ENCODE measurements at places on chromosomes 6 and 20. TPM values are rescaled to one million over a fixed set of nuclear protein-coding genes. Genes with fewer than 3 reads are reported as not detected.

DNA sequence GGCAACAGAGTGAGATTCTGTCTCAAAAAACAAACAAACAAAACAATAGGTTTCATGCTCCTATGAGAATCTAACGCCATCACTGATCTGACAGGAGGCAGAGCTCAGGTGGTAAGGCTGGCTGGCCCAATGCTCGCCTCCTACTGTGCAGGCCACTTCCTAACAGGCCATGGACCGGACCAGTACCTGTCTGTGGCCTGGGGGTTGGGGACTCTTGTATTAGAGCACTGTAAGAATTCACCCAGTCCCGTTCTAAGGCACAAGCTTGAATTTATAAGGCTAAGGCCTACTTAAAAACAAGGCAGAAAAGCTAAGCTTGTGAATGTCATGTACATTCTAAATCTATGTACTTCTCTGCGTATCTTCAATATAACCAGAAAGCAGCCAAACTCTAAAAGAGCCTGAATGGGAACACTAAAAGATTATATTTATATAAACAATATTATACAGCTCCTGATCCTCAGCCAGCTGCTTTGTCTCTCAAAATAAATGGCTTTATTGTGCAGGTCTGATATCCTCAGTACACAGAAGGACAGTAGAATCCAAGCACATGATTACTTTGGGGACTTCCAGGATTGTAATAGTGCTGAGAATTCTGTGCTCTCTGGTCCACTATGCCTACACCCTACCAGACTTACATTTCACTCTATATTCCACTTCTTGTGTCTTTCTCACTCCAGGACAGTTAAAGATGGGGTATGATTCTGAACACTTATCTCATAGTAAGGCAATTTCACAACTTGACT, 64.5 kb upstream of the DST start:
- no peak for DNase-seq

The SALL4 gene
- 0.13 TPM for total RNA-seq

The CST5 gene
- total RNA-seq, result not detected

GRCh38 chr6:144816936-144817335, 531.8 kb downstream of the UTRN start:
- DNase-seq, result no peak
